ENCODE measurements at places on chromosomes 5 and 9.

GRCh38 chr5:145697251-145697990 is 137.7 kb downstream of the PRELID2 start:
- ATAC-seq: no peak

- ATAC-seq: no peak
Observed at GRCh38 chr5:55853818-55854217, 2.7 kb downstream of the IL31RA start.

GRCh38 chr5:153122403-153122802 is 368.1 kb upstream of the GRIA1 start:
- ATAC-seq: no peak

- ATAC-seq: no peak
Observed at GRCh38 chr5:33817301-33817700, 74.5 kb downstream of the ADAMTS12 start.

DNA sequence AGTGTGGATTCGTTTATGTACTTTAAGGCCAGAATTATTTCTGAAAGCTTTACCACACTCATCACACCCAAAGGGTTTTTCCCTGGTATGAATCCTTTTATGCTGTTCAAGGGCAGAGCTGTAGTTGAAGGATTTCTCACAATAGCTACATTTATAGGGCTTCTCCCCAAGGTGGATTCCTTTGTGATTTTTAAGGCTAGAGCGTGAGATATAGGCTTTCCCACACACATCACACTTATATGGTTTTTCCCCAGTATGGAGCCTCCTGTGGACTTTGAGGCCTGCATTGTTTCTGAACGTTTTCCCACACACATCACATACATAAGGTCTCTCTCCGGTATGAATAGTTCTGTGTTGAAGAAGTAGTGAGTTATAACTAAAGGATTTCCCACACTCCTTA is 11.2 kb downstream of the ZFP62 start:
- no peak for ATAC-seq

GRCh38 chr5:178432421-178433272 is 157.5 kb downstream of the COL23A1 start:
- ATAC-seq: no peak

- ATAC-seq: no peak
Observed at GRCh38 chr9:118318770-118319431, 614.7 kb downstream of the TLR4 start.

DNA sequence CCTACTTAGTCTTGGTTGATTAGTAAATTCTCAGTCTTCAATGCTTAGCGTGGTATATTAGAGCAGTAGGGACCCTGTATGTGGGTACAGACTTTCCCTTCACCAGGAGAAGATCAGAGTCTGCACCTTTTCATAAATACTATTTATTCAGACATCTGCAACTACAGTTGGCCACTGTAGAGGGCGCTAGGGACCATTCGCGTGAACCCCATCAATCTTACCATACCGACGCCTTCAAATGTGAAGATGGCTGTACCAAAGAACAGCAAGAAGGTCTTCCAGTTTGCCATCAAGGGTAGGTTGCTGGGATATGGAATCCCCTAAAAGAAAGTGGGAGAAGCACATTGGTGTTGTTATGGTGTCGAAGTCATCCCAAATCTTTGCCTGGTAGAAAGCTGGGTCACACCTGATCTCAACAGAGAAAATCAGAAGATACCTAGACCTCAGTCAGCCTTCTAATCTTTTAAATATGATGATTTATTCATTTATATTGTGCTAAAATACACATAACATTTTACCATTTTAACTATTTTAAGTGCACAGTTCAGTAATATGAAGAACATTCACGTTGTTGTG is 19.1 kb downstream of the SLC36A3 start:
- ATAC-seq: no peak

DNA sequence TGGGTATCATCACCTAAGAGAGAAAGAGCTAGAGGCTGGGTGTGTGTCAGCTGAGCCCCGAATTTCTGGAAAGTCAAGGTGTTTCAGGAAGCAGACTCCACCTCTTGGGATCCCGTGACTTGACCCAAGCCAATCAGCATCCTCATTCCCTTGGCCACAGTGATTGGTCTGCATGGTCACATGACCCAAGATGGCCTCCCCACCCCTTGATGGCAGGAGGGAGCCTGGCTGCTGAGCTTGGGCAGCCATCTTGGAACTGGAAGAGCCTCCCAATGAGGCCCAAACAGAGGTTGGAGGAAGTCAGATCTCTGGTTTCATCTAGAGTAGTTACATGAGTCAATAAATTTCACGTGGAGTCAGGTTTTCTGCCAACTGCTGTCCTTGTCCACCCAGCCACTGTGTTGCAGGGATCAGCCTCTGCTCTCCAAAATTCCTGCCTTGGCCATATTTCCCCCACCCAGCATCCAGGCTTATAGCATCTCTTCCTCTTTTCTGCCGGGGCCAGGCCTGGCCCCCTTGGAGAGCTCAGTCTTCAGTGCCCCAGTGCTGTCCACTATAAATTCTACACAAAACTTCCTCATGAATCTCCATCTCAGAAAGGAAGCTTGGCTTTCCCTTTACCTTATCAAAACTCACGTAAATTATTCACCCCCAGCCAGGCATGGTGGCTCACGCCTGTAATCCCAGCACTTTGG is 17.2 kb upstream of the SUSD3 start:
- ATAC-seq: no peak

- ATAC-seq: no peak
Observed at GRCh38 chr5:13658761-13659160, 285.7 kb downstream of the DNAH5 start.

- no peak for ATAC-seq
Observed at GRCh38 chr5:76367623-76368371, 35.3 kb upstream of the IQGAP2 start.

- no peak for ATAC-seq
Observed at GRCh38 chr9:77099388-77099787, 77.9 kb upstream of the VPS13A start.

DNA sequence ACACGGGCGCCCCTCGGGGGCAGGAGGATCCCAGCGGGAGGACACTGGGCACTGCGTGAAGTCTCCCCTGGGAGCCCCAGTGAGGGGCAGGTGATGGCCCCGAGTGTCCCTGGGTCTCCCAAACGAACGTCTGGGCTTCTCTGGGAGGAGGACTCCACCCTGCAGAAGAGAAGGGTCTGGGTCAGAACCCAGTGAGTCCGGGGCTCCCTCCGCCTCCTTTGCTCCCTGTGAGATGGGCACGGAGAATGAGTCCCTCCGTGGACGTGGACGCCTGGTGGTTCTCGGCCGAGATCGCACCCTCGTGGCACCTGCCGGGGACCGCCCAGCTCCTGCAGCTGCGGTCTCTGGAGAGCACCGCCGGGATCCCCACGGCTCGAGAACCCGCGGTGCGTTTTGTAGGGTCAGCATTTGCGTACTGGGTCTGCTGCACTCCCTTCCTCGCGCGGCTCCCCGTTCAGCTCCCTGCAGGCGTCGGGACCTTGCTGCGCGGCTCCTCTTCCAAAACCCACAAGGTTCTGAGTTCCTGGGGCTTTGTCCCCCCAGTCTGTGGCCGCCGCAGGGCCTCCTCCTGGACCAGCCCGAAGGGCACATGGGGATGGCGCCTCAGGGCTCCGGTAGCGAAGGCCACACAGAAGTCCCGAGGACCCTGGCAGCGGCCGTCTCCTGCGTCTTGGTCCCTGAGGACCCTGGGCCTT is 10.2 kb upstream of the CEP72 start:
- no peak for ATAC-seq

GRCh38 chr5:174612686-174613085 is 111.7 kb upstream of the MSX2 start:
- ATAC-seq: no peak

Data from gastroesophageal sphincter (tissue), 4 donors.